ENCODE measurements at places on chromosomes 11 and 22.

- DNase-seq, result no peak
Measured at GRCh38 chr22:26541167-26541819, 29.0 kb upstream of the TFIP11 start.

- no peak for DNase-seq
Measured at GRCh38 chr11:123543797-123544196, 110.6 kb downstream of the SCN3B start.

- no peak for DNase-seq
Measured at GRCh38 chr22:26433805-26434204, 4.7 kb downstream of the ASPHD2 start.

GRCh38 chr11:17354601-17354991, 3.0 kb downstream of the NCR3LG1 start:
- DNase-seq, result peak; percentile 57

- DNase-seq, result no peak
Measured at GRCh38 chr11:45997599-45997998, 75.1 kb downstream of the LARGE2 start.

GRCh38 chr11:101442171-101442570, 141.6 kb downstream of the TRPC6 start:
- DNase-seq, result no peak

- no peak for DNase-seq
Measured at GRCh38 chr11:68002938-68003845, 705 bp downstream of the UNC93B1 start.

GRCh38 chr11:10350334-10350733, 45.5 kb downstream of the ADM start:
- DNase-seq, result no peak

DNA sequence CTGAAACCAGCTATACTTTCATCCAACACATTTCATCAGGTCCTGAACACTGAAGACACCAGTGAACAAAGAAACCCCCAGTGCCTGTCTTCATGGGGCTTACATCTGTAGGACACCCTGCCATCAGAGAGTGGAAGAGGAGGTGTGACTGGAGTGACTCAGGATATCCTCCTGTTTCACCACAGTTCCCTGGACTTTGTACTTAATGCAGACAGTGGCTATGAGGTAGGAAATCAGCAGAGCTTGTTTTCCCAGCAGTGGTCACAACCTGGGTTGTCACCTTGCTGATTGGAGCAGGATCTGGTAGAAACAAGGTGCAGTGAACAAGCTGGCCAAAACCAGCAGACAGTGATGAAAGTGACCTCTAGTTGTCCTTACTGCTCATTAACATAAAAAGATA, 128.8 kb downstream of the KIRREL3 start:
- DNase-seq, result no peak

DNA sequence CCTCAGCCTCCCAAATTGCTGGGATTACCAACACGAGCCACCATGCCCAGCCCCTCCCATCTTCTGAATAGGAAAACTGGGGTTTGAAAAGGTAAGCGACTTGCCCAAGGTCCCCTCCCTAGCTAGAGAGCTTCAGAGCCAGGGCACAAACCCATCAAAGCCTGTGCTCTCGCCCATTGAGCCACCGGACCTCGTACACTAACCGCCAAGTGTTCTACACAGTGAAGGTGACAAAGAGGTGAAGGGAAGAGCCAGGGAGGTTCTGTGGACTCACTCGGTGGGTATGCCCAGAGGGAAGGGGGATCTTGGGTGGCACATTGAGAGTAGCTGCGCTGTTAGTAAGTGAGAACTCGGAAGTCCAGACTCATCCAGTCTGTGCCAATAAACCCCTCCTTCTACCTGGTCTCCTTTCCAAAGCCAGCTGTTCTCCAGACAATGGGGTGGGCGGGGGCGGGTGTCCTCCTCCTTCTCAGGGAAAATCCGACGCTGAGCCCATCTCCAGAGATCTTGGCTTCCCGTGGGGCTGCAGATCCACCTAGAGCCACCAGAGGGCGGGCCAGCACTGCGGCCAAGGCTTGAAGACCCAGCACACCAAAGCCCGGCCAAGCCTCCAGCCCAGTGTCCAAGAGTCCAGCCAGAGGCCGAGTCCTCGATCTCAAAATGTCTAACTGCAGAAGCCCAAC, 3.2 kb upstream of the RTN4RL2 start:
- DNase-seq, result no peak

DNA sequence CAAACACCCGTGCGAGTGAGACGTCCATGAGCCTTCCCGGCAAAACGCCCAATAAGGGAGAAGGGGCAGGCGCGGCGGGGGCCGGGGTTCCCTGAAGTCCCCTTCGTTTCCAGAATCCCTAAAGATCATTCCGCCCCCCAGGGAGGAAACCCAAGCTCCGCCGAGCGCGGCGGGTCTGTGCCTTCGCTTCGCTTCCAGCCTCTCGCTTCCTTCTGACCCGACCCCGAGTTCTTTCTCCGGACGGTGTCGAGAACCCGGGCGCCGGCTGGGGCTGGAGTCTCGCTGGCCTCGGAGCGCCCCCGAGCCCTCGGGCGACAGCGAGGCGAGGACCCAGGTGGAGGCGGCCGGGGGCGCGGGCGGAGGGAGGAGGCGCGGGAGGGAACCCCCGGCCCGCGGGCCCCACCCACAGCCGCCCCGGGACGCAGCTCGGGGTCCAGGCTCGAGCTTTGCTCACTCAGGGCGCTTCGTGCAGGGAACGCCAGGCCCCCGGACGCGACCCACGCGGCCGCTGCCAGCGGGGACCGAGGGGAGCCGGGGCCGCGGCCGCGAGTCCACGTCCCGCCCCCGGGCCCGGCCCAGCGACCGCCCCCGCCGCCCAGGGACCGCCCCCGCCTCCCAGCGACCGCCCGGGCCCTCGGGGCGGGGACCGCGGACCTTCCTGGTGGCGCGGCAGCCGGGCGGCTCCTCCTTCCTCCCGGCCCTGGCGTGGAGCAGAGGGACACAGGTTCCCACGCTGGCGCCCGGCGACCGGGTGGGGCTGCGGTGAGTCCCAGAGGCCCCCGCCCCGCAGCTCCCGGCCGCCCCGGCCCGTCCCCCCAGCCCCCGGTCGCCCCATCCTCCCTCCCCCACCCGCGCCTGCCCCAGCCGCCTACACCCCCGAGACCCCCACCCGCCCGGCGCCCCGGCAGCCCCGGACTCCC, at the start of gene PGGHG:
TSS of gene PGGHG (plus strand) at position 649 of the 920 bp plus-strand sequence. CDS start 691 bp downstream, outside the sequence.
- no peak for DNase-seq

DNA sequence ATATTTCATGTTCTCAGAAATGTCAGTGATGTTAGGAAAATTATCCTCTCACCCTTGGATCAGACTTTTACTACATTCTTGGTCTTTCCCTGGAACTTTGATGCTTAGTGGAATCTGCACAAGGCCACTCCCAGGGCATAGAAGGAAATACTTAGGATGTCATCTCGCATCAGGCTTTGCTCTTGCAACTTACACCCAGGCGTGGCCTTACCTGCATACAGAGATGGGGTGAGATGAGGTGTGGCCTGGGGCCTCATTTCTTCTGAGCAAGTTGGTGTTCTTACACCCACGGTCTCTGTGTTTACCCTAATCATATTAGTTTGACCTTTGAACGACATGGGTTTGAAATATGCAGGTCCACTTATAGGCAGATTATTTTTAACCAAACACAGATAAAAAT, 19.0 kb upstream of the OR52K2 start:
- DNase-seq, result no peak

DNA sequence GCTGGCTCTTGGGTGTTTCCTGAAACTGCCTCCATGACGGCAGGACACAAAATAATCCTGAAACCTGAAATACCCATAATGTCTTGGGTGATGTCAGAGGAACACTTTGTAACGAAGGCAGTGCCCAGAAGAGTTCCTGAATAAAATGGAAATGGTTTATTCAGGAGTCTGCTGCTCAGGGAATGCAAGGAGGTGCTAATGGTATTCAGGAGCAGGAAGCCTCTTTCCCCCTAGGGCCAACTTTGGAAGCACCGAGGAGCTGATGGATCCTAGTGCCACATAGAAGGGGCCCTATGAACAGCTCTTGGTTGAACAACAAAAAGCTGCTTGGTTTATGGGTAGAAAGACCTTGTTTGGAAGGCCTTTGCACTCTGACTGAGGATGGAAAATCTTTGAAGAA, 15.5 kb downstream of the TREH start:
- DNase-seq, result no peak

GRCh38 chr11:129268371-129268770, 76.2 kb upstream of the ARHGAP32 start:
- DNase-seq, result peak; percentile 11

DNA sequence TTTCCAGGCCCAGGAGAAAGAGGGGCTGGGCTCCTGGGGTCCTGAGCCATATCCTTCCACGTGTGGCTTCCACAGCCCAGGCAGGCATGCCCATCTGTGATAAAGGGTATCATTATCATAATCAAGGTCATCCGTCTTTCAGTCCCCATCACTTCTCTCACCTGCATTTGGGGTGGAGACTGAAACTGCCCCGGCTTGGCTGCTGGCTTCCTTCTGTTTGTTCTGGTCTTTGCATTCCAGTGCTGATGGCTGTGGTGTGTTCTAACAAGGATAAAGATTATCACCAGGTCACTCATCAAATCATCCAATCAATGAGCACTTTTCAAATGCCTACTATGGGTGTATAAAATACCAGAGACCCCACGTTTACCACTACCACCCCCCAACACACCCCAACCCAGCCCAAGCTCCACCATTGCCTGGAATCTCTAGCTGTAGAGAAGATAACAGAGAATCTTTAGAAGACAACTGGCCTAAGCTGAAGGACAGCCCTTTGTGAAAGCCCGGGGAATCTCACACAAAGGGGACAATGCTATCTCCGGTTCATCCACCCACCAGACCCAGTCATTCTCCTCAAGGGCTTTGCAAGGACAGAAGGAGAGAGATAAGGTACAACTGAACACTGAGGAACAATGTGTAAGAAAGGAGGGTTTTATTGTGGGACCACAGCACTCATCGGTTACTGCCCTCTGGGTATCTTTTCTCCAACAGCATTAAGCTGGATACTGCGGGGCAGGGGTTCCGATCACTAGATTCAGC, 54.9 kb downstream of the AHNAK start:
- no peak for DNase-seq
